Fibroblast of skin of right quadriceps (primary cell): ENCODE measurements at places on chromosomes 1 and 21.
A peak's percentile ranks its signal among the peaks of the same experiment; 100 is the strongest.

DNA sequence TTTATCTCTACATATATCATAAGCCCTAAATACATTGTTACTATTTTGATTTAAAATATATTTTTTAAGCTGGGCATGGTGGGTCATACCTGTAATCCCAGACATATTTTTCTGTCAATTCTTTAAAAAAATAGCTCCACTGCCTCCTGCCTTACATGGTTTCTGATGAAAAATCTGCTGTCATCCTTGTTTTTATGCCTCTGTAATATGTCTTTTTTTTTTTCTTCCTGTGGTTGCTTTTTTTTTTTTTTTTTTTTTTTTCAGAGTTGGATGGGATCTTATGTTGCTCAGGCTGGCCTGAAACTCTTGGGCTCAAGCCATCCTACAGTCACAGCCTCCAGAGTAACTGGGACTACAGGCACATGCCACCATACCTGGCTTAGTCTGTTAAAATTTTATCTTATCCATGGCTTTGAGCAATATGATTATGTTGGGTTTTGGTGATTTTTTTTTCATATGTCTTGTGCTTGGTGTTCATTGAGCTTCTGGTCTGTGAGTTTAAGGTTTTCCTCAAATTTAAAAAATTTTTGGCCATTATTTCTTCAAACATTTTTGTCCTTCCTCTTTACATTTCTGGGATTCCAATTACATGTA, 12.4 kb upstream of the EDARADD start:
- no peak for DNase-seq

- no peak for DNase-seq
Observed at GRCh38 chr1:229894532-229894931, 172.5 kb upstream of the GALNT2 start.

DNA sequence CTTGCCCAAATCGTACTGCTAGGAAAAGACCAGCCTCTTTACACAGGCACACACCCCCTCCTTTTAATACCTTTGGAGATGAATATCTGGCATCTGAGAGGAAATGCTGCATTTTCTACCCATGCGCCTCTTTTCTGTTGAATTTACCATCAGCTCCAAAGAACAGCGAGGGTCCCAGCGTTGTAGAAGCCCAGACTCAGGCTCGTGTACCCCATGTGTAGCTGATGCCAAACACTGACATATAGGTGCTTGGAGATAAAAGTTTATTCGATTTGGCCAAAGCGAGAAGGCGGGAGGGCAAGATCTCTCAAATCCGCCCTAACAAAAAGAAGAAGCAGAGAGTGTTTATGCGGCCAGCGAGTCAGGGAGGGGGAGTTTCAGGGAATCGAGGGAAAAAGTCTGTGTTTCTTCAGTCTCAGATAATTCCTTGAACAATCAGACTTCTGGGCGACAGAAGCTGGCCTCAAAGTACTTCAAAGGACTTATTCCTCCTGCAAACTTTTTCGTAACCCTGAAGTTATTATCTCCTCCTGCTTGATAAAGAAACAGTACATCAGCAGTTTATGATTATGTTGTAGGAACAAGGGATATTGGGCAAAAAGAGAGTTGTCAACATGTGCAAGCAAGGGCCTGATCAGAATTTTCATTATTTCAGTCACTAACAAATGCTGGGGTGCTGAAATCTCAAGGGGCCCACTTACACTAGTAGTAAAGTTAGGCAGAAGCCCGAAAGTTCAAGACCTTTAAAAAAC, 642 bp upstream of the CREG1 start:
- no peak for DNase-seq

- DNase-seq = no peak
Observed at GRCh38 chr1:246987083-246987690, 20.7 kb downstream of the ZNF695 start.

DNA sequence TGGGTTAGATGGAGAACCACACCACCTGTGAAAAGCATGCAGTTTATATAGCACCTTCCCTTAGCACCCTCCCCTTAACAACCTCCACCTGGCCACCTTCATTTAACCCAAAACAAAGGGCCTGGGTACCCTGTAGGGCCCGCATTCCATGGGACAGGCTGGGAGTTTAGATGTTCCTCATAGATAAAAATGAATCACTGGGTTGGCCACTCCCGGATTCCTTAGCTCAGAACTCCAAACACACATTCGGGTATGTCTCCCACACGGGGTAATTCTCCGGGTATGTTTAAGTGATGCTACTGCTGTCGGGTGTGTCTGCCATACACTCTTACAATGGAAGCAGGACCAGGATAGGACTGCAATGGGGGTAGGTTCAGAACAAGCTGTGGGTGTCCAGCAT, 43.9 kb upstream of the FOXO6 start:
- DNase-seq = peak; percentile 33
